Lung (tissue), 17 donors: ENCODE measurements at places on chromosomes 5 and 9. TPM values are rescaled to one million over a fixed set of nuclear protein-coding genes. Genes with fewer than 3 reads are reported as not detected.

Gene DEPDC1B
- 3.1 TPM for total RNA-seq

Gene CD274
- 13.2 TPM for total RNA-seq

Gene ADAMTS2
- 45.5 TPM for total RNA-seq

Gene SLC1A3
- 35.5 TPM for total RNA-seq

Gene IL7R
- total RNA-seq = 87.8 TPM

Gene LHX2
- not detected for total RNA-seq

Gene PCDHA9
- 0.49 TPM for total RNA-seq

DNA sequence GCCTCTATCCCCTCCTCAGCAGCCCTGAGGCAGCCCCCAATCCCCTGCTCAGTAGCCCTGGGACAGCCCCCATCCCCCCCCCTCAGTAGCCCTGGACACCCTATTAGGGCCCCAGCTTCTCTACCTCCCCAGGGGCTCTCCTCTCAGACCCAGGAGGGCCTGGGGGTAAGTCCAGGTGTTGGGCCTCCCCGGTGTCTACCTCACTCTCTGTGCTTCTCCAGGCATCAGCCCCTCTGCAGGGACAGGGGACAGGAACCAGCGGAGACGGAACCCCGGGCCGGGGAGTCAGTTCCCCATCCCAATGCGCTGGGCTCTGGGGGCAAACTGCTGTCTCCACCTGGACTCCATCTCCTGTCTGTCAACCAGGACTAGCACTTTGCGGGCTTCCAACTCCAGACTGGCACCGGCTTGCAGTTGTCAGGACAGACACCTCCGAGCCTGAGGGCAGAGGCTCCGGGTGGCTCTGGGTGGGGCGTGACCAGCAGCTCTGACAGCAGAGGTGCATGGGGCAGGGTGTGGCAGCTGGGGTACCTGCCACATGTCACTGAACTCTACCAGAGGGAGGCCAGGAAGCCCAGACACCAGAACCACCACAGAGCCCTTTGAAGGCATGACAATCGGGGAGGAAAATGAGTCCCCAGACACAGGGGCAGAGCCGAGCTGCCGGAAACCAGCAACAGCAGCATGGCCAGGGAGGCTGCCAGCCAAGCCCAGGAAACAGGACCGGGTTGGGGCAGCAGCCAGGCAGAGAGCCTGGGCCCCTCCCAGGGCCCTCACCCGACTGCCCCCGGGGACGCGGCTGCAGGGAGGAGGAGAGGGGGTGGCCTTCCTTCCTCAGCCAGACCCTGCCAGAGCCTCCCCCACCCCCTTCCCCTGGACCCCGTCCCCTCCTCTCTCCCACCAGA is 17.7 kb upstream of the UBAC1 start:
- no peaks in the 10 kb centered on the region for H3K36me3 ChIP-seq
- H3K4me1 ChIP-seq = no peaks in the 10 kb centered on the region
- DNase-seq = no peak
- H3K4me3 ChIP-seq = no peak overlapping the region

GRCh38 chr9:94655739-94656138 is 16.4 kb upstream of the FBP1 start:
- H3K4me3 ChIP-seq = no peak overlapping the region
- no peaks in the 10 kb centered on the region for H3K27me3 ChIP-seq
- no peak for DNase-seq

GRCh38 chr5:73280386-73280785 is 107.4 kb downstream of the TMEM174 start:
- H3K27ac ChIP-seq = peak overlapping the region; percentile 62
- H3K4me1 ChIP-seq = no peaks in the 10 kb centered on the region
- H3K36me3 ChIP-seq = no peaks in the 10 kb centered on the region
- H3K4me3 ChIP-seq = no peak overlapping the region

- no peak overlapping the region for H3K27ac ChIP-seq
- no peaks in the 10 kb centered on the region for H3K36me3 ChIP-seq
- no peaks in the 10 kb centered on the region for H3K27me3 ChIP-seq
- H3K4me3 ChIP-seq = no peak overlapping the region
- DNase-seq = no peak
Measured at GRCh38 chr9:18947892-18948339, 85.1 kb downstream of the SAXO1 start.

GRCh38 chr9:100125910-100126309 is 26.9 kb downstream of the INVS start:
- H3K4me3 ChIP-seq = no peak overlapping the region
- no peak overlapping the region for H3K27ac ChIP-seq
- H3K27me3 ChIP-seq = no peaks in the 10 kb centered on the region
- peaks cover 1% of the 10 kb centered on the region for H3K36me3 ChIP-seq
- no peaks in the 10 kb centered on the region for H3K4me1 ChIP-seq

GRCh38 chr5:120446901-120447300 is 17.2 kb upstream of the PRR16 start:
- no peaks in the 10 kb centered on the region for H3K4me1 ChIP-seq
- H3K27ac ChIP-seq = no peak overlapping the region

GRCh38 chr9:29044959-29045358 is 1471.7 kb upstream of the C9orf72 start:
- no peaks in the 10 kb centered on the region for H3K27me3 ChIP-seq
- no peaks in the 10 kb centered on the region for H3K36me3 ChIP-seq
- H3K4me3 ChIP-seq = no peak overlapping the region

DNA sequence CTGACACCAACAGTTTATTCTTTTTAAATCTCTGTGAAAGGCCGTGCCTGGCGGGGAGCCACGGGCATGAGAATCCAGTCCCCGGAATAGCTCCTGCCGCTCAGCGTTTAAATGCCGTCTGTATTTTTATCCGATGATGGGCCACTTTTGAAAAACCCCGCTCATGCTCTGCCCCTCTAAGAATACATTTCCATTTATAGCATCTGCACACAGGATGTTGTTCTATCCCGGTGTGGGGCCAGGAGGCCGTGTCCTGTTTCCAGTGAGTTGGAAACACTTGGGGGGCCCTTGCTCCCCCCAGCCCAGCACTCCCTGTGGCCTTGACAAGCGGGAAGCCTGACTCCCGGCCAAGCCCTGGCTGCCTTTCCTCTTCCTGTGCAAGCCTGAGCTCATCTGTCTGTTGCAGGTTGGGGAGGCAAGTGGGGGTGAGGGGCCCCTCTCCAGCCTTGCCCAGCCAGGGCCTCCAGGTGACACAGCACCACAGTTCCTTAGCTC is 39.0 kb downstream of the ERGIC1 start:
- peak overlapping the region; percentile 73 for H3K27ac ChIP-seq
- H3K36me3 ChIP-seq = no peaks in the 10 kb centered on the region
- peaks cover 28% of the 10 kb centered on the region for H3K4me1 ChIP-seq
- no peaks in the 10 kb centered on the region for H3K27me3 ChIP-seq

DNA sequence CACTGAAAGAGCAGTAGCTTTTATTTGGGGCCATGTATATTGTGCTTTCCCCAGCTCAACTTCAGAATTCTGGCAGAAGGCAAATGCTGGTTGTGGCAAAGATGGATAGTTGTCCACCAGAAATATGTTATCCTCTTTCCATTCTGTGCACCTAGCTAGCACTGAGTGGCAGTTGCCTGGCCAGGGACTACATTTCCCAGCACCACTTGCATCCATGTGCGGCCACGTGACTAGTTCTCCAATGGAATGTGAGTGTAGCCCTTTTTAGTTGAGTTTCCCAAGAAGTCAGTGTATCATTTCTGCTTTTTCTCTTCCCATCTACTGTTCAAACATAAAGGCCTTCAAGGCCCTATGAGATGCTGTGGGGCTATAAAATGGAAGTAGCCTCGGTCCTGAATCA is 354.0 kb upstream of the CLINT1 start:
- H3K27me3 ChIP-seq = no peaks in the 10 kb centered on the region
- no peaks in the 10 kb centered on the region for H3K4me1 ChIP-seq
- DNase-seq = no peak
- H3K4me3 ChIP-seq = no peak overlapping the region

- H3K36me3 ChIP-seq = no peaks in the 10 kb centered on the region
- no peak overlapping the region for H3K4me3 ChIP-seq
- peak; percentile 69 for DNase-seq
- no peak overlapping the region for H3K27ac ChIP-seq
- H3K27me3 ChIP-seq = no peaks in the 10 kb centered on the region
Measured at GRCh38 chr5:94316916-94317838, 301.2 kb downstream of the KIAA0825 start.

DNA sequence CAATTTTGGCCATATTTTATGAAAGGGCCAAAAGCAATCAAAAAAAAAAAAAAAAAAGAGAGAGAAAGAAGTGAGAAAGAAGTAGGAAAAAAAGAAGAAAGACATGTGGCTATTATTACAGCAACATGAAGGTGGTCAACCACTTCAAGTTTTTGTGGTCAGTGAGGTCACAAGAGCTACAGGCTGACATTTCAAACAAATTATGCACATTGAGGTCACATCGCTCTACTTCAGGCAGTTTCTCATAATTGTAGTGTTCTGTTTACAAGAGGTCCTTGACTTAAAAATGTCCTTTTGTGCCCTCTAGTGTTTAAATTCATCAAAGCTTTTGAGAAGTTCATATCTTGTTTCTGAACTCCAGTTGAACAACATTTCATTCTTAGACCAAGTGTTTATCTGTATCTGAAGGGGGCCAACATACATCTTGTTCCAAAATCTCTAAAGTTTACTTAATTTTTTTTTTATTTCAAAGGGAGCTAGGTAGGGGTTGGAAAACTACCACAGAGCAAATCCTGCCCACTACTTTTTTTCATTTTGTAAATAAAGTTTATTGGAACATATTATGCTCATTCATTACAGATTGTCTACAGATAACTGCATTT is 513.1 kb downstream of the PDE4D start:
- H3K27me3 ChIP-seq = no peaks in the 10 kb centered on the region
- peak; percentile 85 for DNase-seq
- no peak overlapping the region for H3K27ac ChIP-seq
- no peaks in the 10 kb centered on the region for H3K4me1 ChIP-seq

GRCh38 chr9:116959809-116960208 is 272.7 kb downstream of the TRIM32 start:
- H3K4me1 ChIP-seq = no peaks in the 10 kb centered on the region
- H3K36me3 ChIP-seq = no peaks in the 10 kb centered on the region
- no peak overlapping the region for H3K4me3 ChIP-seq
- DNase-seq = peak; percentile 29
- H3K27me3 ChIP-seq = no peaks in the 10 kb centered on the region
- H3K27ac ChIP-seq = no peak overlapping the region
